ENCODE measurements at places on chromosomes 7 and 10. TPM values are rescaled to one million over a fixed set of nuclear protein-coding genes. Genes with fewer than 3 reads are reported as not detected.

- no peaks in the 10 kb centered on the region for H3K4me1 ChIP-seq
- H3K27me3 ChIP-seq = no peaks in the 10 kb centered on the region
- no peak overlapping the region for H3K27ac ChIP-seq
- H3K36me3 ChIP-seq = peaks cover 30% of the 10 kb centered on the region
Observed at GRCh38 chr7:29921404-29922010, 68.1 kb downstream of the SCRN1 start.

Gene ABCA13
- 0.76 TPM for total RNA-seq

DNA sequence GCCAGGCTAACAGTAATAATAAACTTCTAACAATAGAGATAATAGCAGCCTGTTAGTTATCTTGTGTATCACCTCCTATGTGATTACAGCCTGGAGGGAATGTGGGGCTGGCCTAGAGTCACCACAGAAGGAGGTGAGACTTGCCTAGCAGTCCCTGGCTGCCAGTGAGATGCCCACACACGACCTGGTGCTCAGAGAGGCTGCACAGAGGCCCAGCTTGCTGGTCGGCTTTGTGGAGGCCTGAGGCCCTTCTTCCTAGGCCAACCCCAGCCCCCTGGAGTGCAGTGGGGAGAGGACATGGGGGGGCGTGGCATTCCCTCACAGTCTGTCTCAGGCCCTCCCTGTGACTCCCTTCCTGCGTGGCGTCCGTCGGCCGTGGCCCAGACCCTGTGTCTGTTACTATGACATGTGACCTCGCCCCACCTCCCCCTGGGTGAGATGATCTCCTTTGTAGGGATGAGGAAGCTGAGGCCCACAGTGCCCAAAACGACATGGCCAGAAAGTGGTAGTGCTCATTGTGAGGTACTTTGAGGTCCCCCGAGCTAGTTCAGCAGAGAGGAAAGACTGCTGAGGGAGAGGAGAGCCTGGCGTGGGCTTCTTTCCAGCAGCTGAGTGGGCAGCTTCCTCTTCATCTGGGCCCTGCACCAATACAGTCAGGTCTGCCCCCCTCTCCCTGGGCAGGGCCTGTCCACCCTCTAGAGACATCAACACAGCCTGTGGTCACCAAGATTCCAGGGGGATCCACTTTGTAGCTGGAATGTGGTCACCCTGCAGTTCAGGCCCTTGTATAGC lies 29.7 kb downstream of the UNC5B start:
- peaks cover 2% of the 10 kb centered on the region for H3K27me3 ChIP-seq
- H3K27ac ChIP-seq = no peak overlapping the region
- DNase-seq = no peak
- H3K36me3 ChIP-seq = no peaks in the 10 kb centered on the region
- H3K4me3 ChIP-seq = no peak overlapping the region
- no peaks in the 10 kb centered on the region for H3K4me1 ChIP-seq

DNA sequence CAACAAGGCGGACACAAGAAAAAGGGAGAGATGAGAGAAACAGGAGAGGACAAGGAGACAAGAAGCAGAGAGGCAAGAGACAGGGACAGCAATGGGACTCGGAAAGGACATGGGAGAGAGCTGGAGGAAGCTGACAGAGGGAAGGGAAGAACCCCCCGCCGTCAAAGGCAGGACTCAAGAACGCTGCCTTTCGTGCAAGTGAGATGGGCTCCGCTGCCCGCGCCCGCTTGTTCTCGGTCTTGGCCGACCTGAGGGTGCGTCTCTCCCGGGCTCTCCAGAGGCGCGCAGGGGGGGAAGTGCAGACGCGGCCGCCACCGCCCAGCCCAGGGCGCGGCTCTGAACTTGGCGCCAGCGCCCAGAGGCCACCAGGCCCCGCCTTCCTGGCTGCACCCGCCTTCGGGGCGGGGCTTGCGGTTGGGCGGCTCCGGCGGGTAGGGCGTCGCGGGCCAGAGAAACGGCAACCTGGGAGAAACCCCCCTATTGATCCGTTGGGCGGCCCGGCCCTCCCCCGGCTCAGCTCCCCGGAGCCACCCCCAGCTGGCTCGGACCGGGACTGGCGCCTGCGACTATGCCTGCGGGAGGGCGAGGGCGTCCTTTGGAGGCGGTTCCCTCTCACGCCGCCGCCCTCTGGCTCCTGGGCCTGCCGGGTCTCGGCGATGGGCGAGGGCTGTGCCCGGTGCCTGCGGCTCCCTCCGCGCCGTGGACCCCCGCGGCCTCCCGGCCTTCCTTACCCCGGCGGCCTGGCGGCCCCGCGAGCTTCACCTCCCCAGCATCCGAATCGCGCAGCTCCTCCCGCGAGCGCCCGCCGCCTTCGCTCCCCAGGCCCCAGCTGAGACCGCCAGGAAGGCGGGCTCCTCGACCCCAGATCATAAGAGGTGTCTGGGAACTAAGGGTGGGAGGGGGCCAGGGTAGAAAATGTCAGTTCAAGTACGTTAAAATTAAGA lies 2.2 kb upstream of the ANTXRL start:
- H3K27me3 ChIP-seq = peaks cover 6% of the 10 kb centered on the region
- peak overlapping the region; percentile 47 for H3K27ac ChIP-seq
- H3K4me1 ChIP-seq = peaks cover 12% of the 10 kb centered on the region
- DNase-seq = peak; percentile 65

Gene MMD2
- total RNA-seq = not detected

Gene PRSS2
- total RNA-seq = 1.8 TPM

DNA sequence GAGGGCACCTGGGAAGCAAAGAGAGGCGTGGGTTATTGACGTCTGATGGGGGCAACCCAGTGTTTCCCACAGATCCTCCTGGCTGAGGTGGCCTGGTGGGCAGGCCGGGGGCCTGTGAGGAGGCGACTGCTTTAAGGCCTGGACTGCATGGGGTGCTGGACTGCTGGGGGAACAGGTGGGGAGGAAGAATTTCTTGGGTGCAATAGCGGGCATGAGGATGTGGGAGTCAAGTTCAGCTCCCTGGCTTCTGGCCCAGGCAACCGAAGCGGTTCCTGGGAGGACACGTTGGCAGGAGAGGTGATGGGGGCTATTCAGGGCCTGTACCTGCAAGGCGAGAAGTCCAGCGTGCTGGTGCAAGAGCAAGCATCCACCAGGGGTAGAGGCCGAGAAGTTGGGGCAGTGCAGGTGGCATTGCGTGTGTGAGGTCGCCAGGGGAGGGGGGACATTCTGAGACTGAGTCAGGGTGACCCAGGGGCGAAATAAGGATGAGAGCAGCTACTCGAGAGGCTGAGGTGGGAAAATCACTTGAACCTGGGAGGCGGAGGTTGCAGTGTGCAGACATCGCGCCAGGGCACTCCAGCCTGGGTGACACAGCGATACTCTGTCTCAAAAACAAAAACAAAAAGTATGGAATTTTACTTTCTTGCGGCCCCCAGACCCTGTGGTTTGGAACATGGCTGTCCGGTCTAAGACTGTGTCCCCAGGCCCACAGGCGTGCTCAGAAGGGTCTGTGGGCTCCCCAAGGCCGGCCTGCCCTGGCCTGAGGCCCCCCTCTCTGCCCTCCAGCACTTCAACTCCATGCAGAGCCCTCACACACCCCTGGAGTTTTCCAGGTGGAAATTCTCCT lies 53.6 kb upstream of the ELN start:
- no peaks in the 10 kb centered on the region for H3K4me1 ChIP-seq
- no peak for DNase-seq
- no peaks in the 10 kb centered on the region for H3K27me3 ChIP-seq
- no peak overlapping the region for H3K27ac ChIP-seq
- no peaks in the 10 kb centered on the region for H3K36me3 ChIP-seq

DNA sequence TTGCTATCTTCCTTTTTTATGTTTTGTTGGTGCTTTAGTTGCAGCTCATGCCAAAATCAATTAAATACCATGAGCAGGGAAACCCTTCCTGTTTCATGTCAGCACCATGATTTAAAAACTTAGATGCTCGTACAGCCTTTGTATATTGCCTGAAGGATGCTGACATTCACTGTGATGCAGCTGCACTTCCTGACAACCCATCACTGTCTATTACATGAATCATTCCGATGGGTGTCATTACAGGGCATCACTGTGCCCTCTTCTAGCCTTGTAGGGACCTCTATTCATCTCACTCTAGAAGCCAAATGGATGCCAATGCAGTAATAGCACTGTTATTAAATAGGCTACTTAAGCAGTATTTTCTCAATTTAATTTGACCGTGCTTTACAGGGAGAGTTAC lies 18.3 kb upstream of the ITGB1 start:
- no peaks in the 10 kb centered on the region for H3K27me3 ChIP-seq
- H3K27ac ChIP-seq = no peak overlapping the region
- peaks cover 20% of the 10 kb centered on the region for H3K4me1 ChIP-seq
- no peak for DNase-seq
- H3K4me3 ChIP-seq = no peak overlapping the region
- H3K36me3 ChIP-seq = no peaks in the 10 kb centered on the region

DNA sequence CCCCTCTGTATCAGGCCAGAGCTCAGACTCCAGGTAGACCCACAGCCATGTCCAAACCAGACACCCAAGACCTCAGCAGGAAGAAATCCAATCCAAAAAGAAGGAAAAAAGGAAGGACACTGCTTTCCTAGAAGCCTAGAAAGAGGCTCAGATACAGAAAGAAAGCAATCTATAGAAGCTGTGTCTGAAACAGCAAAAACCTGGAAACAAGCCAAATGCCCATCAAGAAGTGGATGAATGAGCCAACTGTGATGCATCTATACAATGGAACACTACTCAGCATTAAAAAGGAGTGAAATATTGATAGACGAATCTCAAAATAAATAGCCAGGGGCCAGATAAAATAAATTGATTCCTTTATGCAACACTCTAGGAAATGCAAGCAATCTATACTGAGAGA lies 31.6 kb downstream of the GRB10 start:
- no peak for DNase-seq
- H3K4me3 ChIP-seq = no peak overlapping the region
- no peaks in the 10 kb centered on the region for H3K36me3 ChIP-seq
- no peak overlapping the region for H3K27ac ChIP-seq
- peaks cover 5% of the 10 kb centered on the region for H3K4me1 ChIP-seq

GRCh38 chr10:125396676-125397075 lies 236.3 kb upstream of the CTBP2 start:
- H3K4me1 ChIP-seq = no peaks in the 10 kb centered on the region
- no peaks in the 10 kb centered on the region for H3K27me3 ChIP-seq
- no peak overlapping the region for H3K27ac ChIP-seq
- no peak for DNase-seq
- H3K36me3 ChIP-seq = no peaks in the 10 kb centered on the region
- no peak overlapping the region for H3K4me3 ChIP-seq

DNA sequence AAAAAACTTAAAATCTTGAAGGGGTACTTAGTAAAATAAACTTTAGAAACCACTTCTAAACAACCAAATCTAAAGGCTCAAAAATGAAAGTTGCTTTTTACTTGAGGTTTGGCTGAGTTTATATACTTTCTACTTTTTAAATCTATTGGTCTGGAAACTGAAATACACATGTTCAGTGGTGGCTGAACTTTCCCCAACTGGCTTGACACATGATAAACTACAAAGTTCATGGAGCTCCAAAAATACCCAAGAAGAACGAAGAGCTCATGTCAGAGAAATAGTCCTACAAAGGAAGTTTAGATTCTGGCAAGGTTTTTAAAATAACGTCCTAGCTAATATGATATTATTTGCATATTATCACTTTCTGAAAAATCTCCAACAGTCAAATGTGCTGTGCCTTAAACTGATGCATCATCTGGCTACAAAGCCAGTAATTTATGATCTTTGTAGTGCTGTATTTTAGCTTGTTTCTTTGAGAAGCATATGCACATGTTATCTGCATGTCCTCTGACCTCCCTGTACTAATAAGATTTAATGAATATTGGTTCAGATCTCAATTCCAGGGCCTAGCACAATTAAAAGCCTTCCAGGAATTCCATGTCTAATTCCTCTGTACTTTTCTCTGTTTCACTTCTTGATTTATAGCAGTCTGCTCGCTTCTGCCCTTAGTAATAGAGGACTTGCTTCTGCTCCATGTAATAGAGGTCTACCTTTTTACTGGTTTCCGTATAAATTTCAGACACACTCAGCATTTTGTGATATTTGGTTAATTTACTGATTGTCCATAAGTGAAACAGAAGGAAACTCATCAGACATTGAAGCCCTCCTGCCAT lies 28.2 kb downstream of the SEMA3C start:
- no peak overlapping the region for H3K4me3 ChIP-seq
- H3K36me3 ChIP-seq = no peaks in the 10 kb centered on the region
- DNase-seq = no peak
- no peak overlapping the region for H3K27ac ChIP-seq

Gene TACR2
- total RNA-seq = 0.05 TPM

GRCh38 chr10:94002156-94002555 lies 8.4 kb downstream of the PLCE1 start:
- H3K4me3 ChIP-seq = no peak overlapping the region
- DNase-seq = no peak
- no peaks in the 10 kb centered on the region for H3K36me3 ChIP-seq

Data from thymus (tissue), 14 donors.